ENCODE measurements at places on chromosomes 2 and 18.
A peak's percentile ranks its signal among the peaks of the same experiment; 100 is the strongest.

GRCh38 chr2:105766300-105766866, 21.7 kb downstream of the NCK2 start:
- DNase-seq: peak; percentile 20

DNA sequence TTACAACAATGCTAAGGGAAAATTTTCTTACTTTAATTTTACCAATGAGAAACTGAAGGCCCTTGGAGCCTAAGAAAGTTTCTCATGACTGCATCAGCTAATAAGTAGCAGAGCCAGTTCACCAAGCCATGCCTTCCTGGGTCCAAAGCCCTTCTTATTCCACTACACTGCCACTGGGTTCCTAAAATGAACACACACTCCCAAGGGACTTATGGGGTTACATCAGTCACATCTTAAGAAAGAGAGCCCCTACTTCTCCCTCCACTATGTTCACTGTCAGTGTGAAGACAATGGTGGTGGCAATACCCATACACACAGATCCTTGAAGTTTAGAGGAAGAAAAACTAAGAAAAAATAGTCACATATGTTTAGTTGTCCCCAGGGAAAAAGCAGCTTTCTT, 20.6 kb downstream of the MBD2 start:
- no peak for DNase-seq

DNA sequence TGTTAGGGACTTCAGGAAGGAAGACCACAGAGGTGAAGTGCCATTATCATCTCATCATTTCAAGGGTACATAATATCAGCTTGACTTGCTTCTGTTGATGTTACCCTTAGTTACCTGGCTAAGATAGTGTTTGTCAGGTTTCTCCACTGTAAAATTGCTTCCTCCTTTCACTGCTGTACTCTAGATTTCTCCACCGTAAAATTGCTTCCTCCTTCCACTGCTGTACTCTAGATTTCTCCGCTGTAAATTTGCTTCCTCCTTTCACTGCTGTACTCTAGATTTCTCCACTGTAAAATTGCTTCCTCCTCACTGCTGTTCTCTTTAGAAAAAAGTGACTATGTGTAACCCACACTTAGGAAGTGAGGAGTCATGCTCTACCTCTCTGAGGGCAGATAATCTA, 1460.3 kb downstream of the SUCLG1 start:
- DNase-seq: no peak

DNA sequence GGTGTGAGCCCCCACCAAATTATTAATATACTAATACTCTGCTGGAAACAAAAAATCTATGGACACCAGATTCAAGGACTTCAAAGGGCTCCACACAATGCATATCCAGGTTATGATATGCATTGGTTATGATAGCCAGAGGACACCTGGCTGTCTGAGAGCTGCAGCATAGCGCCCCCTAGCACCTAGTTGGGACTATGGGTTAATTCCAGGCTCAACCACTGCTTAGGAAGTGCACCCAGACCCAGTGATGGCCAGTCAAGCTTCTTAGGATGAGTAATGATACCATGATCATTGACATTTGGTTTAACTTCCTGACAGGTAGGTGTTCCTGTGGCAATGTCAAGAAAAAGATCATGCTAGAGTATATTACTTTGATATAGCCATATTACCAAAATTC, 3.8 kb upstream of the FRZB start:
- DNase-seq: peak; percentile 40

DNA sequence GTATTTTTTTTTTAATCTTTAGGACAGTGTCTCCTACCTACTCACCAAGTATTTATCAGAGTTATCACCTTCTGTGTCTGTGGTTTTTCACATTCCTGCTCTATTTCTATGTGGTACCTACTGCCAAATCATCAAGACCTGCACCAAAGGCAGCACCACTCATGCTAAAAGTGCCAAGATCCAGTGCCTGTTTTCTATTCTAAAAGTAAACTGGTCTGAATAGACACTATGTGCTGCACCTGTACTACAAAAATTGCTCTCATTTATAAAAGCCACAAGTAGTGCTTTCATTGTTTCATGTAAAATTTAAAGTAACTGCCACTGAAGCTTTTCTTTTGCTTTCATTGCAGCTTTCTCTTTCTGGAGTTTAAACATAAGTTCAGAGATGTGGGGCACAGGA, 103.9 kb upstream of the GULP1 start:
- DNase-seq: no peak

DNA sequence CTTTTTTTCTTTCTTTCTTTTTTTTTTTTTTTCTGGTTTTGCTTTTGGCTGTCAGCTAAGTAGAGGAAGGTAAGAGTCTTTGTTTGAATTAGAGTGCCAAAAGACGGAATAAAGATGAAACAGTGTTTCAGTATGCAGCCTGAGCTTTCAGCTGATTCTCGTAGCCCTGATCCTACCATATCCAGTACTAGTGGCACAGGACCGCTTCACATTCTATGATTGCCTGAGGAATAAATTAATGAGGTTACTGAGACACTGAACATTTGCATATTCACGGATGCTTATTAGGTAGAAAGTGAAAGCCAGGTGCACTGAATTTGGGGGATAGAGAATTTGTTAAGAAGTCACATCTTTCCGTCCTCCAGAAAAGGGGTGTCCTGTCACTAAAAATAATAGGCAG, 421.5 kb upstream of the POU3F3 start:
- DNase-seq: no peak

- DNase-seq: peak; percentile 44
These were observed 32.2 kb downstream of the IKZF2 start for GRCh38 chr2:213119061-213119809.

DNA sequence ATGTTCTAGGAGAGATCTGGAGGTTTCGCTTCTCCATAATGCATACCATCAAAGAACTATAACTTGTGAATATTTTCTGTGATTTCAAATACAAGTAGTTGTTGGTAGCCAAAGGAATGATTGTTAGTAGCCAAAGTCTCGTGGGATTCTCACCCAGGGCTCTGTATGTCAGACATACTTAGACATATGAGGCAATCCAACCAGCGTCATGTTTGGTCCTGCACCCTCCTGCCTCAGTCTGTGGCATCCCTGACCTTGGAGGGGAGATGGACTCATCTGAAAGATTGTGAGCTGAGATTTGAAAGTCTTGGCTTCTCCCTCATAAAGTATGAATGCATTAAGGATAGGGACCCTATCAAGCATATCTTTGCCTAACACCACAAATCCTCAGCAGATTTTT, 81.2 kb downstream of the CTIF start:
- no peak for DNase-seq

DNA sequence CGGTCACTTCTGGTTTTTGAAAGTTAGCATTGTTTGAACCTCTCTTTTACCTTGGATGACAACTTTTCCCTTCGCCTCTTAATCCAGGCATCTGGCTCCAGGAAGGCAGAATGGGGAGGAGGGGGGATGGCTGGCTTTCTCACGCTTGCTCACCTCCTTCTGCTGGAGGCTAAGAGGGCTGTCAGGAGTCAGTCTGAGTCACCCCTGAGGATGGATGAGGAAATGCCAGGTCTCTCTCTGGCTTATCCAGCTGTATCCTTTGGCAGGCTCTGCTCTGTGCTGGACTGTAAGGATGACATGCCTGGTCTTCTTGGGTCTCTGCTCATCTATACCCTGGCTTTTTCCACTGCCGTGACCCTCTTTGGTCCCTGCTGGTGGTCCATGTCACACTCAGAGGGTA, 142.9 kb upstream of the GYPC start:
- no peak for DNase-seq

All from stimulated activated CD8-positive, alpha-beta memory T cell treated with anti-CD3 and anti-CD28 coated beads, Interleukin-4, amount 100 ng/mL, for 48 hours (primary cell).